ENCODE measurements at places on chromosomes 7 and 10.

DNA sequence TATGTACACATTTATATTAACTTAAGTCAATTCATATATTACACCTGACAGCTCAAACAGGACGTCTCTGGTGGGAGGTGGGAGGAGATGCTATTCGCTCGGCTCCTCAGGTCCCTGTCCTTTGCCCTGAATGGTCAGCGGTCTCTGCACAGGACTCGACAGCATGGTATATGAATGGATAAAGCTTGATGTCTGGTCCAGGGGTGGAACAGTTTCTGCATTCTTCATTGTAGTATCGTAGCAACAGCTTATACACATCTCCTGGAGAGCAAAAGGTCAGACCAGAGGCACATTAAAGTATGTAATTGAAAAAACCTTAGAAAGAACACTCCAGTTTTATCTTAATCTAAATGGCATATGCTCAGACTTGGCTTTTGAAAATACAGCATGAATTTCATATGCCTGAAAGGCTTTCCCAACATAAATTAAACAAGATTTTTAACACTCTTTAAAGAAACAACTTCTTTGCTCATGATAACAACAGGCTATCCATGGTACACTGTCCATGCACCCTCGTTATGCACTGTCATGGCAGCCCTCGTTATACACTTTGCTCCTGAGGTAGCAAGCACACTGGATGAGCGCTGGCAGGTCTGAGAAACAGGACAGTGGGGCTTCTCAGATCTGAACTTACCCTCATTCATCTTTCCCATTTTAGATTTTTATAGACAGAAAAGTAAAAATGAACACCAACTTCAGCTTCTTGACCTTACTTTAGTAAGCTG is 57.3 kb upstream of the OGDHL start:
- no peak for DNase-seq

DNA sequence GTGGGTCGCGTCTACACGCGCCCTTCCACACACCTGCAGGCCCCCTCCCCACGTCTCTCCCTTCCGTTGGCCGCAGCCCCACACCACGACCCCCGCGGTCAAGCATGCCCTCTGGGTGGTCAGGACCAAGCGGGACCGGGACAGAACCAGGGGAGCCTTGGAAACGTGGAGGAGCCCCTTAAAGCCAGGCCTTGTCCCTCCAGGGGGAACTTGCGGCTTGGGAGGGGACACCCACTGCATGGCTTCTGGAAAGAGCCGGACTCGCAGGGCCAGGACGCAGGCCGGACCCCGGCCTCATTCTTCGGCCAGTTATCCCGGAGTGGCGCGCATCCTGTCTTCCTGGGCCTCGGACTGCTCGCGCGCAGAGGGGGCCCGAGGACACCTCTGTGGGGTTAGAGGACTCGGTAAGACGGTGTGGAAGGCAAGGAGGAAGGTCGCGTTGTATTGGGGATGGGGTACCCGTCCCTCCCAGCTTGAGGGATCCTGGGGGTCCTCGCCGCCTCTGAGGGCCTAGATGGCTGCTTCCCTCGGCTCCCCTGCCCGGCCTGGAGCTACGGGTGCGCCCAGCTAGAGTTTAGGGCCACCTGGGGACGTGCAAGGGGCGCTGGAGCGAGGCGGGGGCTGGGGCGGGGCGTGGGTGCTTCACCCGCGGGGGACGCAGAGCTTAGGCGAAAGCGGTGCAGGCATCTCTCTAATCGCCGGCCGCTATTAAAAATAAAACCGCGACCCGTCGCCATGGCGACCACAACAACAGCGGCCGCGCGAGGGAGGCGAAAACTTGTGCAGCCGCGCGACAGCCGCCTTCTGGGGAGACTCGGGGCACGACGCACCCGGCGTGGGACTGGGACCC is 1.8 kb upstream of the PDGFA start:
- no peak for DNase-seq

- DNase-seq, result no peak
Observed at GRCh38 chr10:52491246-52491995, 177.3 kb downstream of the DKK1 start.

DNA sequence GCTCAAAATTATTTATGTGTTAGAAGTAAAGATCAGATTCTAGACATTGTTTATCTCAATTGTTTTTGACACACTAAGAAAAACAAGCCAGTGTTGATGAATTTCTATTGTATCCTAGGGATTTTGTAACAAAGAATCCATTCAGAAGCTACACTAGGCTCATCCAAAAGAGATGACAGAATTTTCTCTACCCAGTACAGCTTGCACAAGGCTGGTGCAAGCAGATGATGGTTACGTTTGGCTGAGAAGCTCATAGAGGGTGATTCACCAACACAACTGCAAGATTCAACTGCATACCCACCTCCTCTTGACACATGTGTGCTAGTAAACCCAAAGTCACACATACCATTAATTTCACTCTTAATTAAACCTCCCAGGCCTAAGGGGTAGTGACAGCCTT is 20.8 kb downstream of the GRM3 start:
- DNase-seq, result no peak

DNA sequence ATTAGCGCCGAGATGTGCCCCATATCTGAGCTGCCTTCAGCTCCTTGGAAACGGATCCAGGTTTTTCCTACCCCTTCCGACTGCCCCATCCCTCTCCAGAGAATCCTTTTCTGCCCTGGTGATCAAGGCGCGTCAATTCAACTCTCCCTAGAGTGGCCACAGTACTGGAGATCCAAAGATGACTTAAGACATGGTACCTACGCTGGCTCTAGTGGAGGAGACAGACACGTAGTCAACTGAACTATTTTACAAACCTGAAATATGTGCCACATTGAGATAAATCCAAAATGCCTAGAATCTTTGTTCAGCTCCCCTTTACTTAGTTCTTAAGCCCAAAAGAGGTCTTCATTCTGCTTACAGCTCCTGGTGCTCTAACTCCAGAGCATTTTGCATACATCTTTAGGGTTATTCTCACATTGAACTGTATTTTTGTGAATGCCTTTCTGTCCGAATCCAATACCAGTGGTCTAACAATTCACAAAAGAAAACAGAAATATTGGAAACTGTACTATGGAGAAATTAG is 444 bp upstream of the TNPO3 start:
- no peak for DNase-seq

- no peak for DNase-seq
Observed at GRCh38 chr7:138690495-138690894, 10.7 kb downstream of the SVOPL start.

DNA sequence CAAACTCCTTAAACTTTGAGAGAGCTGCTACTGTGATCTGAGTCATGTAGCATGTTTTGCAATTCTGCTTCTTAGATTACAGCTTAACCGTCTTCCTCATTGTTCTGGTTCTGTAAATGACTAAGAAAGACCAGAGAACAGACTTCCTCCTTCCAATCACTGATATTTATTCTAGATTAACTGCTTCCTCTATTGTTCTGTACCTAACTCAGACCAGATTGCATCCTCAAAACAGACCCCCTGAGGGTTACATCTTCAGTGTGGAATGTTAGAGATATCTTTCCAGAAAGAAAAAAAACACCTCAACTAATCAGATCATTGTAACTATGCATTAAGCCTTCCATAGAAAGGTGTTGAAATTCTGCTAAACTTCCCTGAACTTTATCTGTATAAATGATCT is 5.7 kb upstream of the PIP start:
- DNase-seq, result no peak

DNA sequence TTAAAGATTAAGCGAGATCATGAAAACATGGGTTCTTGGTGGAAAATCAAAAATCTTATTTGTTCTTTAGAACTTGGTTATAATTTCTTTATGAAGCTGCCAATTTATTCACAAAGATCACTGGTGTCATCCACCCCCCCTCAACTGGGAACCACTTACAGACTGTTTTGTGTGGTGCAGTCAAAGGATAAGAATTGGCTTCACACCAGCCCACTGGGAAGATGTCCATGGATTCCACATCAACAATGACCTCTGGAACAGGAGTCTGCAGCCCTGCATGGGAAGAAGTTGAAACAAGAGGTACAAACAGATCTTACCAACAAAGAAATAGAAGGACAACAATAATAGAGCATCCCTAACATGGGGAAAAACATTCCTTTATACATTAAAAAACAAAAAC is 205.2 kb downstream of the SFMBT2 start:
- DNase-seq, result no peak

DNA sequence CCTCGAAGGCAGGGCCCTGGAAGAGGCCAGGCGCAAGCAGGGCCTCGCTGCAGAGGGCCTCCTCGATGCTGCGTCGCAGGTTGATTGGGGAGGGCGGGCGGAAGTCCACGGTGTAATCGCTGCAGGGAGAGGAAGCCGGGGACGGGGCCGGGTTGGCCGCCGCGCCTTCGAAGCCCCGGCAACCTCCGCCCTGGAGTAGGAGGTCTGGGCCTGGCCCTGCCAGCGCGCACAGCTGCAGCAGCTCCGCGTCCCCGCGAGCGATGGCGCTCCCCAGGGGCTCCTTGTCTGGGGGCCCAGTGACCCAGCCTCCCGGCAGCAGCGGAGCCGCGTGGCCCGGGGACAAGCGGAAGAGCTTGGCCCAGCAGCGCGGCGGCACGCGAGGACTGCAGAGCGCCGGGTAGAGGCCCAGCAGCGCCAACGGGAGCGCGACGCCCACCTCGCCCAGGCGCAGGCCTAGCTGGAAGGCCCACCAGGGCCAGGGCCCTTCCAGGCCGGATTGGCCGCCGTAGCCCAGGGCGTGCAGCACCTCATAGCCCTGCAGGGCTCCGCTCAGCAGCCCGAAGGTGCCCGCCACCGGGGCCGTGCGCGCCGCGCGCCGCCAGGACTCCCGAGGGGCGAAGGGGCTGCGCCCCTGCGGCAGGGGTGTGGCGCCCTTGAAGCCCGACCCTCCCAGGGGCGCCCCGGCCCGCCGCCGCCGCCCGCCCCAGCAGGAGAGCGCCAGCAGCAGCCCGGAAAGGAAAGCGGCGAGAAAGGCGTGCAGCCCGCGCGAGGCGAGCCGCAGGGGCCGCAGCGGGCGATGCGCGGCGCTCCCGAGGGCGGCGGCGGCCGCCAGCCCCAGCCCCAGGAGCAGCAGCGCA is 7.8 kb upstream of the RBM28 start:
- no peak for DNase-seq

DNA sequence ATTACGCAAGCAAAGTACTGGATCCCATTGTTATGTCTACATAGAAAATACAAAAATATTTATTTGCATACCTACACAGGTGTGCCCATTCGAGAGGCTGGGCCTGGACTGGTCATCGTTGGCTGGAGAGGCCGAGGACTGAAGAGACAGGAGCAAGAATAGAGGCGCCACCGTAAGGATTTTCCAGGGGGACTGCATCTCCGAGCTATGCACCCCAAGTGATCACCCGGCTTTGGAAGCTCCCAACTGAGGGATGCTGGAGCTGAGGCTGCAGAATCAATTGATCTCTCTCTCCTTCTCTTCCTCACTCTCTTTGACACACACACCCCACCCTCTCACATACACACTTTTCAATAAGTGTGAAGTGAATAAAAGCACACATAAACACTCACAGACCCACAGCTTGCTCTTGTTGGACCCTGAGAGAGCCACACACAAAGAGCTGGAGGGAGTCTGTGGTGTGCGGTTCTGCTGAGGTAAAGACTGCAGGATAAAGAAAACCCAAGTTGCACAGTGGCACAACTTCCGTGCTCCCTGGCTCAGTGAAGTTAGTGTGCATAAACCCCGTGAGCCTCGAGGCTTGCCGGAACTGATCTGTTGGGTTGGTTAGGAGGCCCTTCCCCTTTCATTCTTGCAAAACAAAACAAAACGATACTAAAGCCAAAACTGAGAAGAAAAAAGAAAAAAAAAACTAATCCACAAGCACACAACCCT is at the start of gene AOAH:
AOAH (minus strand) TSS at position 544 of the 714 bp plus-strand sequence; CDS start at position 198, 346 bp downstream.
- no peak for DNase-seq

DNA sequence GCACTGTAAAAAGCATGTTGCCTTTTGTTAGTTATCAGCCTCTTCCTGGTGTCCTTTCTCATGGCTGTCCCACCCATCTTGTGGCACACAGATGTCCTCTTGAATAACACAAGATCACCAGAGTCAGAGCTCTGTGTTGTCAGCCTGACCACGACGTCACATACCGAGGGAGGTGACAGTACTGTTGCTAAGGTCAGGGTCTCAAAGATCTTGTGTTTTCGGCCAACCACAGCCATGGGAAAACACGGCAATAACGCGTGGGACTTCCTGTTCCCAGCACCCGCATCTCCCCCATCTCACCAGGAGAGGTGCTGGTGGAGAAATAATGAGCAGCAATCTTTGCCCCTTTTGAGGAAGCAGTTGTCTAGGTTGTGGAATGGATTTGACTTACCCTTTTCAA is 40.4 kb downstream of the NPVF start:
- DNase-seq, result no peak

GRCh38 chr10:19730167-19730906 is 85.9 kb upstream of the PLXDC2 start:
- no peak for DNase-seq

DNA sequence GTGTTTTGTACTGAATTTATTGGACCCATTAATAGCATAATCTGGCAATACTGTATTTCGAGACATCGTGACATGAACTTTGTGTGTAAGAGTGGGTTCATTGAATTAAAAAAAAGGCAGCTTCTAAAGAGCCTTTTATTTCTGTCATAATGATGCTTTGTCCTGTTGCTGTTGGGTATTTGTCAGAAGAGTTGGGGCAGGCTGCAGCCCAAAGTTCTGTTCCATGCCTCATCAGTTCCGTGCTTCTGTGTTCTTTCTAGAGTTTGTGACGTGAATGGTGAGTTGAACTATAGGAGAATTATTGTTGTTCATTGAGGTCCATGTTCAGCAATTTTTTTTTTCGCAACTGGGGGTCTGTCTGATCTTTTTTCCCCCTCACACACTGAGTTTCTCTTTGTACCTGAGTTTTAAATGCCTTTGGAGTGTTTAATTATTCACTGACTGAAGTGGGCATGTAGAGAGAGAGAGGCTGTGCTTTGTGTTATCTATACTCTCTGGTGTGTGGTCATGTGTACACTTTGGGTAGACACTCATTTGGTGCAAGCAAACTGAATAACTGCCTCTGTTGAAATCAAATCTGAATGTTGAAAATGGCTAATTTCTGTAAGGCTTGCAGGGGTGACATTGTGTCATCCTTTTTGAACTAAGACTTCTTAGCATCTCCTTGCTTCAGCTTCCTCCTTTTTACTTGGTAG is 69.8 kb downstream of the ADD3 start:
- no peak for DNase-seq

- DNase-seq, result no peak
Observed at GRCh38 chr10:111035542-111035941, 41.3 kb upstream of the ADRA2A start.

All from H54 (cell line).